Stimulated activated CD8-positive, alpha-beta memory T cell treated with anti-CD3 and anti-CD28 coated beads, Interleukin-12 subunit alpha, Interleukin-12 subunit beta, amount 100 ng/mL, for 4 hours (primary cell): ENCODE measurements at places on chromosomes 4 and X.

GRCh38 chr4:142547974-142548373 lies 298.1 kb downstream of the INPP4B start:
- no peak for DNase-seq

- DNase-seq = no peak
Observed at GRCh38 chr4:131309628-131310027, 1839.5 kb upstream of the PCDH10 start.

DNA sequence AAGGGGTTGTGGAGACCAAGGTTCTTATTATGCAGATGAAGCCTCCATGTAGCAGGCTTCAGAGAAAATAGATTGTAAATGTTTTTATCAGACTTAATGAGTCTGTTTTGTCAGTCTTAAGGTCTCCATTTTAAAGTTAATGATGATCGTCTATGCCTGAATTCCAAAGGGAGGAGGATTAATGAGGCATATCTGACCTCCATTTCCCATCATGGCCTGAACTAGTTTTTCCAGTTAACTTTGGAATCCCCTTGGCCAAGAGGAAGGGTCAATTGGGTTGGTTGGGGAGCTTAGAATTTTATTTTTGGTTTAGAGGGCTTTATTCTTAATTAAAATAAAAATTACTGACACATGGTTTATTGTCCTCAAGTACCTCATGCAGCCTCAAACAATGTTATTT lies 6.9 kb upstream of the PARM1 start:
- no peak for DNase-seq

- DNase-seq = no peak
Observed at GRCh38 chr4:14308229-14308651, 680.7 kb upstream of the BOD1L1 start.

GRCh38 chrX:109848461-109849050 lies 115.5 kb upstream of the ACSL4 start:
- no peak for DNase-seq

DNA sequence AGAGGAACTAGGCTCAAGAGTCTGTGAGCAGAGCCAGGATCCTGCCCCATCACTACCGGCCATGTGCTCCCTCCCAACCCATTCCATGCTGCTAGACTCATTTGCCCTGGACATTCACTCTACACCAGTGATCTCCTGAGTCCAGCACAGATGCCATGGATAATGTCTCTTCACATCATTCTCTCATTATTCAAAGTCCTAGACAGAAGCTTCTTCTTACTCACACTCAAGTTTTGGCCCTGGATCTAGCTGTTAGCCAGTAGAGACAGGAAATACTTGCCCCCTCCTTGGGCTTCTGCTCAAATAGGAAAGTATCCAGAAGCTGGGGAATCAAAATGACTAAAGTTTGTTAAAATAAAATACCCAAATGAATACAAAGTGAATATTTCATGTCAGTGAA lies 266.8 kb upstream of the LDB2 start:
- no peak for DNase-seq

DNA sequence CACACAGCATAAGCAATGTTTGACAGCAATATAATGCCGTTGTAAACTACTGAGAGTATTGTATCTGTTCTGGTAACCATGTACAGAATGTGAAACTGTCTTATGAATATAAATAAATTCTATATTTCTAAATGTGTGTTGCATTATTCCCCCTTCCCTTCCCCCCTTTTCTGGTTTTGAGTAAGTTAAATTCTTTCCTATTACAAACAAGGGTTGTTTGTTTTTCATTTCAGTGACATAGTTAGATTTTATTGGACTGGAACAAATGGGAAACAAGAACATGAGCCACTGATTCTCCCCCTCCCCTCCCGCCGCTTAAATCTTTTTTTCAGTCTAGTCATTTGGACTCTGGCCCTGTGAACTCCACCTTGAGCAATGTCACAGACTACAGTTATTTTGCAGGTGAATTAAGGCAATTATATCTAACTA lies 69.8 kb downstream of the GPAT3 start:
- no peak for DNase-seq
